A375 (cell line): ENCODE measurements at places on chromosomes 7 and 10. TPM values are rescaled to one million over a fixed set of nuclear protein-coding genes. Genes with fewer than 3 reads are reported as not detected.

The WASHC2A gene
- 8.3 and 19.0 TPM in 2 replicates for total RNA-seq

The AKR1C8 gene
- 0.21 TPM in 1 of 2 replicates, not detected in the other for total RNA-seq

The CLCN1 gene
- not detected in 2 replicates for total RNA-seq

The RELN gene
- total RNA-seq, result under 0.01 TPM in 1 of 2 replicates, not detected in the other
